ENCODE measurements at places on chromosomes 5 and 9. TPM values are rescaled to one million over a fixed set of nuclear protein-coding genes. Genes with fewer than 3 reads are reported as not detected.

The IL4 gene
- not detected for total RNA-seq

The ADAMTS2 gene
- total RNA-seq: 20.3 TPM

The PCDHB15 gene
- total RNA-seq: 12.4 TPM

The MEF2C gene
- total RNA-seq: 13.9 TPM

The BTNL8 gene
- 0.14 TPM for total RNA-seq

The BNC2 gene
- 4.9 TPM for total RNA-seq

The ZNF454 gene
- 4.7 TPM for total RNA-seq

The PSAT1 gene
- 30.4 TPM for total RNA-seq

The SLC36A2 gene
- total RNA-seq: 0.74 TPM

The MAMDC2 gene
- 4.2 TPM for total RNA-seq

The PFN3 gene
- total RNA-seq: not detected

The TMEM203 gene
- total RNA-seq: 35.3 TPM

The DBH gene
- not detected for total RNA-seq

The WWC1 gene
- 45.3 TPM for total RNA-seq

The TCF7 gene
- total RNA-seq: 8.1 TPM

The ABITRAM gene
- 6.7 TPM for total RNA-seq

The SHB gene
- total RNA-seq: 54.8 TPM

The ADRA1B gene
- total RNA-seq: 0.14 TPM
